ENCODE measurements at places on chromosomes 2 and 18.

GRCh38 chr18:69871363-69871762 is 76.3 kb downstream of the CD226 start:
- DNase-seq, result no peak

- DNase-seq, result no peak
These were observed 34.0 kb downstream of the IL1R2 start for GRCh38 chr2:102025583-102026267.

DNA sequence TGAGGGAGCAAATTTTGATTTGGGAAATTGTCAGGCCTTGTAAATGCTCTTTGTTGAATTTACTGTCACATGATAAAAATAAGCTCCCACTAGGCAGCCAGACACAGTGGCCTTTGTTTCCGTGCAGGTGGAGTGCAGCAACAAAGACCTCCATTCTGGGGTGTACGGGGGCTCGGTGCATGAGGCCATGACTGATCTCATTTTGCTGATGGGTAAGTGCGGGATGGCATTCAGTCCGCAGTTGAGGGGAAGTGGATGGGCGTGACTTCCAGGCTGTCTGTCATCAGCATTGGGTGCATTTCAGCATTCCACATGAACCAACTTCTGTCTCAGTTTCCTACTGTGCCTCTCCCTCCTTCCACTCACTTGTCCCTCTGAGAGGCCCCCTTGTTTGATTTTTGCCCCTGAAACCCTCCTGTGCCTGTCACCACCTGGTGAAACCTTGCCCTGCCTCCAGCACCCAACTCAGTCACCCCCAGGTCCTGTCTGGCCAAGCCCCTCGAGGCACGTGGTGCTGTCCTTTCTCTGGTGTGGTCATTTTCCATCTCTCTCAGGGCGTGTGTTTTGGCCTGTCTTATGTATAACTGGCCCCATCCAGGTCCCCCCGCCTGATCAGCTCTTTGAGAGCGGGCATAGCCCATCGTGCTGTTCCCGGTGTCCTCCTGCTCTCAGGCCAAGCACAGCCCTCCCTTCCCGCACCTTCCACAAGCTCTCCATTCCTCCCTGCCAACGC is 16.3 kb downstream of the CNDP2 start:
- DNase-seq, result no peak

DNA sequence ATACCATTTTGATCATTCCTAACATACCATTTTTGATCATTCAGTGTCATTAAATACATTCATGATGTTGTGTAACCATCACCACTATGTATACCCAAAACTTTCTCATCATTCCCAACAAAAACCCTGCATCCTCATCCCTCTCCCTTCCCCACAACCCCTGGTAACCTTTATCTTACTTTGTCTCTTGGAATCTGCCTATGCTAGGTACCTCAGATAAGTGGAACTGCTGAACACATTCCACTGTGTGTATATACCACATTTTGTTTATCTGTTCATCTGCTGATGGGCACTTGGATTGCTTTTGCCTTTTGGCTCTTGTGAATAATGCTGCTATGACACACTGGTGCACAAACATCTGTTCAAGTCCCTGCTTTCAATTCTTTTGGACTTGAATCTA is 83.8 kb upstream of the TFCP2L1 start:
- DNase-seq, result no peak

GRCh38 chr2:26720322-26721114 is 28.0 kb downstream of the KCNK3 start:
- no peak for DNase-seq

DNA sequence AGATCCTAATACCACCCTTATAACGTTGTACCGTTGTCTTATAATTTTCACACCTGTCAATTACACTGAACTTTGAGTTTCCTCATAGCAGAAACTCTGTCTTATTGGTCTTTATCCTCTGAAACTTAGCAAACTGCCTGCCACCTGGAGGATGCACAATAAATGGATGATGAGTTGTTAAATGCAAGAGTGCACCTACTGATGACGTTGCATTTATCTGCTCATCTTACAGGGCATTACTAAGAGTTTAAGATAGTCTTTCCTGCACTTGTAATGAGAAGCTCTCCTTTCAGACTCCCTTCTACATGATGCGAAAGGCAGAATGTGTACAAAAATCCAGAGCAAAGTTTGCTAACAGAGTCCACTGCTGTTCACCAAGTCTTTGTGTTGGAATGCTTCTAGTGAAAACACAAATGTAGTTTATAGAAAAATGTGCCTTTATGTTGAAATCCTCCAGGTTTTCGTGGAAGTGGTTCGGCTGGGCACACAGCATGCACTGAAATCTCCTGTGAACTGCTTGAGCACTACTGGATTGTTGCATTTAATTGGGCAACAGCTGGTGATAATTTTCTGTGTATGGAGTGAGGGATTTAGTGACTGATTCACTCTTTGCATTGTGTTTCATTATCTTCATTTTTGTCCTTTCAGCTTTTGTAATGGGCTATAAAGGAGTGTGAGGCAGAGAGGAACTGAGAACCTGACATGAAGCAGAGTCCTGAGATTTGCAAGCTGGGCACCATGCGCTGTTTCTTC is 665.8 kb upstream of the ID2 start:
- no peak for DNase-seq

Data from activated CD4-positive, alpha-beta T cell treated with anti-CD3 and anti-CD28 coated beads, Interleukin-2, amount 50 U/mL, for 24 hours (primary cell).